ENCODE measurements at places on chromosomes 1 and 21. TPM values are rescaled to one million over a fixed set of nuclear protein-coding genes. Genes with fewer than 3 reads are reported as not detected.

DNA sequence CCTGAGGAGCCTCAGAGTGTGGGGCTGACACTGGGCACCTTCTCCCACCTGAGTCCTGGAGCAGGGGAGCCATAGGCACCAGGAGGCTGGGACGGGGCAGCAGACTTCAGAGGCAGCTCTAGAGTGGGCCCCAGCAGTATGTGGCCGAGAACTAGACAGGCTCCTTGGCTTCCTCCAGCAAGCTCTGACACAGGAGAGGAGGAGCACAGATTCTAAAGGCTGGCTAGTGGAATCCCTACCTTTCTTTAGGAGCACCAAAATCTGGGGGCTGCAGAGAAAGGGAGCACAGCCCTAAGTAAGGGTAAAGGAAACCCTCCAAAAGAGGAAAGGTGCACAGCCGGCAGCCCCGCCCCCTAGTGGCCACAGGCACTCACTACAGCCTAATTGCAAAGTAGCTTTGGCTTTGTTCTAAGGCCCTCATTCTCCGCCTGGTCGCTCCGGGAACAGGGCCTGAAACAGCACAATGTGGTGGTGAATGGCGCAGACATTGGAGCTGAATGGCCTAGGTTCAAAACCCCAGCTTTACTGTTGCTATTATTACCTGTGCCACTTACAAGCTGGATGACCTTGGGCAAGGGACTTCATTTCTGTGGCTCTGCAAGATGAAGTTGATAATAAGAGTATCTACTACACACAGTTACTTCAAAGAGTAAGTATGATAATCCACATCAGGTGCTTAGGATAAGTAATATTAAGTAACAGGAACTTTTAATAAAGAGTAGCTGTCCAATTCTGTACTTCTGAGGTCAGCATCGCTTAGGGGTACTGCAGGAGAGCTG, 8.8 kb upstream of the GUCA2A start:
- DNase-seq = peak; percentile 81

GRCh38 chr1:179142889-179143299, 61.0 kb downstream of the TOR3A start:
- DNase-seq = no peak

DNA sequence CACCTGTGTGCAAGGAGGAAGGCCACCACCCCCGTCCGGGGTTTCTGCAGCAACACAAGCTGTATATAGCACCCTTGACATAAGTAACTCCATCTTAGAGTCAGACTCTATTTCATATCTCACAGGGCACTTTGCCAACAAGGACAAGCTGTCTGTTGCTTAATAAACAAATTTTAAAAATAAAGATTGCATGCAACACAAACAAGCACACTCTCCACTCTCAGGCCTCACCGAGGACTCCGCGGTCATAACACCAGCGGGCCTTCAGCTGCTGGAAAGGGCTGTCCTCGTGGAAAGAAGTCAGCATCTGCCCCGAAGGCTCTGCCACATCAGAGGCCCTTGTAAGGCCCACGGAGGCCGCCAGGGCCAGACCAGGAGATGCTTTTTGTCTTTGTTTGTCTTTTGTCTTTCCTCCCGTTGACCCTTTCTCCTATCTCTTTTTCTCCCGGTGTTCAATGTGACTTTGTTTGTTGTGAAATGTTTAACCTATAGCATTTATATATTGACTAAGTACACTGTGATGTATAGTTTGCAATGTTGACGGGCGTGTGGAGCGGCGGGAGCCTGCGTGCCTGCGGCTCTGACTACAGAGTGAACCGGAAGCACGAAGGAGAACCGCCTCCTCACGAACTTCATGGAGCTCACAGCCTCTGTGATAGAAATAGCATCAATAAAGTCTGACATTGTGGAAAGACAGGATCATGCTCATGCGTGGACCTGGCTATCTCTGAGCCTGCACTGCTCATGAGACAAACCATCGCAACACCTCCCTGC, 24.1 kb downstream of the MEGF6 start:
- no peak for DNase-seq

GRCh38 chr1:51002516-51002915, 32.5 kb downstream of the CDKN2C start:
- no peak for DNase-seq

DNA sequence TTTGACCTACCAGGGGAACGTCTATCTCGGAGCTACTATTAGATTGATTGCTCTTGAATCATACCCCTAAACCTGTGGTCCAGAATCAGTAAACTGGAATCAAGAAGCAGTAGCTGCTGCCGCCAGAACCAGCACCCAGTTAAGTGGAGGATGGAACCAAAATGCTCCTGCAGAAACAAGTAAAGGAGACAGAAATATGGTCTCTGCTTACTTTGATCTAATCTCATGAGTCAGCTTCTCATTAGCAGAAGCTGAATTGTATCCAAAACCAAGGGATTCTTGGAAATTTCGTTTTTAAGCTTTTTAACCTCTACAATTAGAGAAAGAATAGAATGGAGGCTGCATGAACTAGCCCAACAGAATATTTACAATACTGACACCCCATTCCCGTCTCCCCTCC, 42.6 kb upstream of the PIGV start:
- DNase-seq = no peak

- no peak for DNase-seq
These were observed 198.7 kb downstream of the SETD4 start for GRCh38 chr21:35861661-35862060.

DNA sequence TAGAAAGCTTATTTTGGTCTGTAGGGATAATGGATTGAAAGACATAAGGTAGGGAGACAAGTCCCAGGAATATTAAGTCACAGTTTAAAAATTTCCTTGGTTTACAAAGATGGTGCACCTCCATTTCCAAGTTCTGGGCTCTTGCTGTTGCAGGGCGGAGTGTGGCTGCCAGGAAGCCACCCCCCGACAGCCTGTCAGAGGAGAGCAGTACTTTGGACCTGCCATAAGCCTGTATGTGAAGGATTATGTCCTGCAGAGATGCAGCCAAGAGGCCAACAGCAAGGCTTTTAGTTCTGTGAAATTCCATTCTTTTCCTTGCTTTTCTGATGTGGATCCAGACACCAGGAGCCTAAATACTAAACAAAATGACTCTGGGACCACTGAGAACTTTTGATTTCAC, 31.9 kb upstream of the GTF2B start:
- DNase-seq = no peak

- no peak for DNase-seq
These were observed 343.1 kb upstream of the DUSP10 start for GRCh38 chr1:222084996-222085395.

- no peak for DNase-seq
These were observed 107.1 kb downstream of the EIF4G3 start for GRCh38 chr1:21069549-21069948.

DNA sequence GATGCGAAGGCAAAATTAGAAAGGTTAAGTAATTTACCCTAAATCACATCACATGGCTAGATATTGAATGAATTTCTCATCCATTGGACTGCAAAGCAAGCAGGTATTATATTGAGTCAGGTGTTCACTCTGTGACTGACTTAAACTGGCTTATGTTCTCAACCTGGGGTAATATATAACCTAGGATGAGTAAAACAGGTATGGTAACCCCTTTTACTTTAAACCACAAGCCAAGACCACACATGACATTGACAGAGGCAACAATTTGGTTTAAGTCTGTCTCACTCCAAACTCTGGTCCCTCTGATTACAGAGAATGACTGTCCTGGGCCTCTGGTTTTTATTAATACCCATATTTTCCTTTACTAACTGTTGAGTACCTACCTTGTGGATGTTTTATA, 33.3 kb downstream of the MAEL start:
- DNase-seq = no peak

DNA sequence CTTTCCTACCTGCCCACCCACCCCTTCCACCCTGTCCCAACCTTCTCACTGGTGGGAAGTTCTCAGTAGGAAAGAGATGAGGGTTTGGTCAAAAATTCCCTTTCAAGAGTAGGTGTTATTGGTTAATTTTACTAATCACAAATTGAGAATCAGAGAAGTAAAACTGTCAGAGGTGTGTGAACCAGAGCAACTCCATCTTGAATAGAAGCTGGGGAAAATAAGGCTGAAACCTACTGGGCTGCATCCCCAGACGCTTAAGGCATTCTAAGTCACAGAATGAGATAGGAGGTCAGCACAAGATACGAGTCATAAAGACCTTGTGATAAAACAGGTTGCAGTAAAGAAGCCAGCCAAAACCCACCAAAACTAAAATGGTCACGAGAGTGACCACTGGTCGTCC, 11.5 kb downstream of the PLA2G2D start:
- no peak for DNase-seq

The HRNR gene
- not detected for total RNA-seq

The TDRD5 gene
- not detected for total RNA-seq

The FGR gene
- 3.7 TPM for total RNA-seq

The FCRL5 gene
- 0.11 TPM for total RNA-seq

The LPAR3 gene
- total RNA-seq = 16.9 TPM

The HJV gene
- total RNA-seq = 88.1 TPM

The MXRA8 gene
- total RNA-seq = 21.7 TPM

The NFIA gene
- 89.5 TPM for total RNA-seq

The EXTL1 gene
- total RNA-seq = 11.9 TPM

The PDC gene
- total RNA-seq = not detected

Measured in Right ventricle myocardium superior (tissue), 1 donor.